H1 (cell line): ENCODE measurements at places on chromosomes 5 and 9. TPM values are rescaled to one million over a fixed set of nuclear protein-coding genes. Genes with fewer than 3 reads are reported as not detected.

MRPL36 gene
- polyA plus RNA-seq = 81.5 and 85.5 TPM in 2 replicates

CANX gene
- polyA plus RNA-seq = 128 and 136 TPM in 2 replicates

SOX30 gene
- polyA plus RNA-seq = 0.24 and 0.35 TPM in 2 replicates

PCDHA9 gene
- 0.12 and 0.17 TPM in 2 replicates for polyA plus RNA-seq

CCDC171 gene
- polyA plus RNA-seq = 0.39 and 0.83 TPM in 2 replicates

CTSV gene
- 57.0 and 91.0 TPM in 2 replicates for polyA plus RNA-seq

SLIT3 gene
- polyA plus RNA-seq = 1.2 and 2.0 TPM in 2 replicates

PCDHA13 gene
- 1.3 and 1.4 TPM in 2 replicates for polyA plus RNA-seq
